ENCODE measurements at places on chromosomes 5 and 9.

DNA sequence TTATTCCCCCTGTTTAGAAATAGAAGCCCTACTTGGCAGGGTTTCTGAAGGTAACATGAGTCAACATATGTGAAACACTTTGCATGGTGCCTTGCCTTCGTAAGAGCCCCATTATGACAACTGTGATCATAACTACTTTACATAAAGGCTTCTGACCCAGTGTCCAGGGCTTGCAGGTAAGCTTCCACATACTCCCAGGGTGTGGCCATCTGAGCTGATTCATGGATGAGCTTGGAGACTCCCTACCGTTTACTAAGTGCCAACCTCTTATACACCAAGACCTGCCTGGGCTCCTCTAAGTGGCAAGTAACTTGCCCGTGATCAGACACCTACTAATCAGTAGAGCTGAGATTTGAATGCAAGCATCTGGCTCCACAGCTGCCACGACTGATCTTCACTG is 62.8 kb upstream of the C5orf58 start:
- DNase-seq, result no peak

DNA sequence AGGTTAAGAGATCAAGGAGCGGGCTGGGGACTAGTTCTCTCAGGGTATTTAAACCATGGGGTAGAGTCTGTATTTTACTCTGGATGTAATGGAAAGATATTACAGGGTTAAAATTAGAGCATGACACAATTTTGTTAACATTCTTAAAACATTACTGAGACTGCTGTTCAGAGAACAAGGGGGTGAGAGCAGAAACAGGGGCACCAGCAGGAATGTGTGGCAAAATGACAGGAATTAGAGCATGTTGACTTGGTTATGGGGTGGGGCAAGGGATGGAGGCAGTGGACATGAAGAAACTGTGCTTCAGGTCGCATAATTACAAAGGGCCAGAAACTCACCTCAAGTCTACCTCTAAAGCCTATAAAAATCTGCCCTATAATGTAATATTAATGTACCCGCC is 75.0 kb downstream of the TMEM232 start:
- DNase-seq, result no peak

DNA sequence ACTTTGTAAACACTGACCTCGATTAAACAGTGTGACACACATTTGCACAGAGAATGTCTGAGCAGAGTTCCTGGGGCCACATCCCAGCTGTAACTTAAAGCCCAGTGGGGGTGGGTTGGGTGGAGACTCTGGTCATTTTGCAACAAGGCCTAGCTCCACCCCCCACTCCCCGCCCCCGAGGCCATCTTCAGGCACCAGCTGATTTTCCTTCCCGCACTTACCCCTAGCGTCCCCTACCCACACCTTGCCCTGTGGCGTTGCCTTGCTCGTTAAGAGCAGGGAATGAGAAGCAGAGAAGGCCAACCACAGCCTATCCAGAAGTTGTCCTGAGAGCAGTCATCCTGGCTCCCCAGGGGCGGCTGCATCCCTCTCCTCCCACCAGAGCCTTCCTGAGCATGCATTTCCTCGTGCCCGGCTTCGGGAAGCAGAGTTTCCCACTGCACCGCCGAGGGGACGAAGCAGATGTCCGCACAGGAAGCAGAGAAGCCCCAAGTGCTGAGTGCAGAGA is 101.7 kb upstream of the SARDH start:
- no peak for DNase-seq

- no peak for DNase-seq
Observed at GRCh38 chr5:170164921-170165320, 59.2 kb downstream of the FOXI1 start.

GRCh38 chr5:160703547-160704189 is 148.3 kb downstream of the ATP10B start:
- DNase-seq, result no peak

GRCh38 chr5:44603496-44604272 is 205.1 kb upstream of the MRPS30 start:
- no peak for DNase-seq

- DNase-seq, result no peak
Observed at GRCh38 chr9:107632216-107632615, 142.6 kb upstream of the KLF4 start.

DNA sequence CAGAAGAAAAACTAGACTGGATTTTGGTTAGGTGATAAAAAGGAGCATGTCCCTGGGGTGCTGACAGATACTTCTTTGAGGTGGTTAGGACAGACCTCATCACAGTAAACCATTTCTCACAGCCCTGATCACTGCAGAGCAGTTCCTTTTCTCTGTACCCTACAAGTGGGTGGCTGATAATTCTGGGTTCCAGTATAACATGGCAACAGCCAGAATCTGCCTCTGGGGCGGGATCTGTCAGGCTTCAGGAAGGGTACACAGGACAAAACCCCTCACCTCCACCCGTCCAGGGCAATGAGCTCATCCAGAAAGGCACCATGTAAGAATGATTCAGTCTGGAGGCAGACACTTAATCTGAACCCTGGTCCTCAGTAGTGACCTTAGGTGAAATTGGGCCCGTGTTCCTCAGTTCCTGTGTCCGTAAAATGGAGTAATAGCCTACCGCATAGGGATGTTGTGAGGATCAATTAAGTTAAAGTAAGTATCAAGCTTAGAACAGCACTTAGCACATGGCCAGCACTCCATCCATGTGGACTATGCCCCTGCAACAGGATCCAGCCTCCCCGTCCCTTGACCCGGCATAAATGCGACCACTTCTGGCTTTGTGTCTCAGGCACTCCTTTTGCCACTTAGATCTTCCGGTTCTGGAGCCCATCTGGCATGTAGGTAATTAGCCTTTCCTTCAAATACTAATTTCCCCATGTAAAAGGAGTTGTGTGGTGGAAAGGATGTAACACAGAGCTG is 129.2 kb downstream of the LHFPL2 start:
- no peak for DNase-seq

- no peak for DNase-seq
Observed at GRCh38 chr5:83567741-83568140, 96.2 kb downstream of the VCAN start.

GRCh38 chr9:115250621-115251032 is 132.7 kb upstream of the TNC start:
- DNase-seq, result no peak

GRCh38 chr9:129414993-129415941 is 205.6 kb downstream of the C9orf50 start:
- DNase-seq, result no peak

- DNase-seq, result no peak
Observed at GRCh38 chr5:159459132-159459627, 128.9 kb upstream of the IL12B start.

DNA sequence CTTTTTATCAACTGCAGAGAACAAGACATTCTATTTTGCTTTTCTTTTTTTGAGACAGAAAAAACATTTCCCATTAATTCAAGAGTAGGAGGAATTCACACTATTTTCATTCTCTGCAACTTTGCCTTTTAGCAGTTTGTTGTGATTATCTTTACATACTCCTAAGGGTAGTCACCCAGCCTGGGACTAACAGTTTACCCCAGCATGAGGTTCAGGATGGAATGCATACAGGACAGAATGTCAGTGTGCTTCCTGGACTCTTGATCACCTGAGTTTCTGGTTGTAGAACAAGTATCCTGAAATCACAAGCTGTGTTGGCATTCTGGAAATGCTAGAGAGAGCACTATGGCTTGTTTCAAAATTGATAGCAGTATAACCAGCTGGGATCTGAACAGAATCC is 368.1 kb downstream of the KIF4B start:
- no peak for DNase-seq

- no peak for DNase-seq
Observed at GRCh38 chr5:122126177-122126755, 3.1 kb upstream of the ZNF474 start.

GRCh38 chr5:175309218-175309810 is 134.7 kb downstream of the DRD1 start:
- DNase-seq, result no peak

DNA sequence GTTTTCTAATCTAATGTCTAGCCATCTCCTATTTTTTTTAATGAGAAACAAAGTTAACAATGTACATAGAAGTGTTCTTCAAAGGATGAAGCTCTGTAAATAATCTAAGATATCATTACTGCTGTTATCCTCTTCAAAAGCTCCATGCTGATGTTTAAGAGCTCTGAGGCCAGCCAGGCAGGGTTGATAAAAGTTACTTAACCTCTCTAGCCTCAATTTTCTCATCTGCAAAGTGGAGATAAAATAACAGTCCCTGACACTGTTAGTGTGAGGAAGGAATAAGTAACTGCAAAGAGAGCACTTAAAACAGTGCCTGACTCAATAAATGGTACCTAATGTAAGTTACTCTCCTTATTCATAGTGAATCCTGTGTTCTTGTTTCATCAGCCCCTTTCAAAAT is 60.1 kb downstream of the LHFPL2 start:
- DNase-seq, result no peak

- no peak for DNase-seq
Observed at GRCh38 chr5:164505791-164506190, 1000.4 kb downstream of the MAT2B start.

- DNase-seq, result peak; percentile 29
Observed at GRCh38 chr5:32489791-32490562, 45.4 kb upstream of the ZFR start.
